ENCODE measurements at places on chromosomes 12 and 14. TPM values are rescaled to one million over a fixed set of nuclear protein-coding genes. Genes with fewer than 3 reads are reported as not detected.

- no peak for DNase-seq
These were observed 32.9 kb downstream of the MIPOL1 start for GRCh38 chr14:37230551-37231194.

Gene RD3L
- total RNA-seq, result not detected

Gene SLC7A8
- total RNA-seq, result 15.0 TPM

DNA sequence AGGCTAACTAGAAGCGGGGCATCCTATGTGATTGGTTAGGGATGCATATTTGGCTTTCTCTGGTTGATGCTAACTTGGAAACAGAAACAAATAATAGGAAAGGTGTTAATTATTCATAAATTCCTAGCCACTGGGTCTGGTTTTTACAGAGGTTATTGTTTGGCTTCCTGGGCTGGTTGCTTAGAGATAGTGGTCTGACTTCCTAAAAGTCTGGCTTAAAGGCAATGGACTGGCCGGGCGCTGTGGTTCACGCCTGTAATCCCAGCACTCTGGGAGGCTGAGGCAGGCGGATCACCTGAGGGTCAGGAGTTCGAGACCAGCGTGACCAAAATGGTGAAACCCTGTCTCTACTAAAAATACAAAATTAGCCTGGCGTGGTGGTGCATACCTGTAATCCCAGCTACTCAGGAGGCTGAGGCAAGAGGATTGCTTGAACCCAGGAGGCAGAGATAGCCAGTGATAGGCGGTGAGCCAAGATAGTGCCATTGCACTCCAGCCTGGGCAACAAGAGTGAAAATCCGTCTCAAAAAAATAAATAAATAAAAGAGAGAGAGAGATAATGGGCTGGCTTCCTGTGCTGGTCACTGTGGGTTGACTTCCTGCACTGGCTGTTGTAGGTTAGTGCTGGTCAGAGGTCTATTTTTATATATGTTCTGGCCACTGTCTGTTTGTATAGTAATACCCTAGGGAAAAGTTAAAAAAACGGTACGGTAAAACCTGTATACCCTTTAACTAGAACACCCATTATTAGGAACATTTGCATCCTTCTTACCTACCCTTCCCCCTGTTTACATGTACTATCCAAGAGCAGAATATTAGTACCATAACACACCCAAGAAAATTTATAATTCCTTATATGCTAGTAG is 24.1 kb downstream of the OR6S1 start:
- DNase-seq, result no peak

Gene TMPRSS12
- total RNA-seq, result not detected

DNA sequence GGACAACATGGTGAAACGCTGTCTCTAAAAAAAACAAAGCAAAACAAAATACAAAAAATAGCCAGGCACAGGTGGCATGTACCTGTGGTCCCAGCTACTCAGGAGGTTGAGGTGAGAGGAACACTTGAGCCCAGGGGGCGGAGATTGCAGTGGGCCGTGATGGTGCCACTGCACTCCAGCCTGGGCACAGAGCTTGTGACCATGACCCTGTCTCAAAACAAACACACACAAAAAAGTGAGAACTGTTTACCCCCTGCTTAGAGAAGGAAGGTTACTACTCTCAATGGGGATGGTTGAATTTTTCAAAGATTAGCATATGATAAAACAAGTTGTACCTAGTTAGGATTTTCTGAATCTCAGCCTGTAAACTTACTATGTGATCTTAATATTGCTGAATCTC is 68.0 kb downstream of the ZFP36L1 start:
- no peak for DNase-seq

Gene GNB3
- total RNA-seq, result 7.1 TPM

Gene PROX2
- total RNA-seq, result not detected

DNA sequence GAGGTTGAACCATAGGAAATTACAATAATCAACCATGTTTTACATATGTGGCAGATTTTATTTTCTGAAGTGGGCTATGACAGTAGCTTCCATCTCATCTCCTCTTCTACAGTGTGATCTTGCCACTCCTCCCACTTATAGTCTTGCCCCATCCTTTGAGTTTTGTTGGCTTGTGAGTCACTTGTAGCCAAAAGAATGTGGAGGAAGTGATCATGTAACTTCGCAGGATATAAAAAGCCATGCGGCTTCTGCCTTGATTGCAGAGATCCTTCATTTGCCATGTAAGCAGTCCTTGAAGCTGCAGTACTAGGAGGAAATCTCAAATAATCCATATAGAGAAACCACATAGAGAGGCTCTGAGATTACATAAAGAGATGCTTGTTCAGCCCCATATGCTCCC is 13.7 kb upstream of the ZNF84 start:
- DNase-seq, result no peak

Gene TAS2R20
- total RNA-seq, result 4.6 TPM

GRCh38 chr12:51972849-51973273 is 21.4 kb downstream of the ACVR1B start:
- DNase-seq, result no peak

DNA sequence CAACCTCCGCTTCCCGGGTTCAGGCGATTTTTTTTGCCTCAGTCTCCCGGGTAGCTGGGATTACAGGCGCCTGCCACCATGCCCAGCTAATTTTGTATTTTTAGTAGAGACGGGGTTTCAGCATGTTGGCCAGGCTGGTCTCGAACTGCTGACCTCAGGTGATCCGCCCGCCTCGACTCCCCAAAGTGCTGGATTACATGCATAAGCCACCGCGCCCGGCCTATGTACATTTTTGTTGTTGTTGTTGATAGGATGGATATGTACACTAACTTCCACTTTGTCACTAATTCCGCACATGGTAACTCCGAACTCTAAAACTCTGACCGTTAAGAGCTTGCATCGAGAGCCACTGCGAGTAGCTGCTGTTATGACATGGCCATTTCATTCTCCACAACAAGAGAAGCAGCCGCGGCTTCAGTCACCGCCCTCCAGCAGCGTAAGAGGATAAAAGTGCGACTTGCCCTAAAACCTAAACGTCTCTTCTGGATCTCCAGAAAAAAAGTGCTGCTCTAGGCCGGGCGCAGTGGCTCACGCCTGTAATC is 742 bp upstream of the MARS1 start:
- DNase-seq, result no peak

Measured in sciatic nerve (tissue), 2 donors.